ENCODE measurements at places on chromosomes 13 and 19.

DNA sequence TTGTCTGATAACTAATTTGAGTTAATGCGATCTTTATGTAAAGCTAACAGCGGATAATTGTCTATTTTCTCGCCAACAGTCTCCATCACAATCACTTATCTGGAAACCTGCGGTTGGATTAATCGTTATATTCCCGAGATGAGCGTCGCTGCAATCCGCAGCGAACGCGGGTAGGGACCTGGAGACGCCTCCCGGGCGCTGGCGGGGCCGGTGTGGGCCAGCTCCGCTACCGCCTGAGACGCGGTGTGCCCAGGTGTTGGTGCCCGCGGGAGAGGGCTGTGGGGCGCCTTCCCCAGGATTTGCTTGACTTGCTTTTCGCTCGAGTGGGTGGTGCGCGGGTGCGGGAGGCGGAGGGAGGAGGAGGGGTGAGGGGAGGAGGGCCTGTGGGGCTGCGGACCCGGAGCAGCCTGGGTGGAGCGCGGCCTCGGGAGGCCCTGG, 38.3 kb downstream of the SOX1 start:
- DNase-seq: no peak

DNA sequence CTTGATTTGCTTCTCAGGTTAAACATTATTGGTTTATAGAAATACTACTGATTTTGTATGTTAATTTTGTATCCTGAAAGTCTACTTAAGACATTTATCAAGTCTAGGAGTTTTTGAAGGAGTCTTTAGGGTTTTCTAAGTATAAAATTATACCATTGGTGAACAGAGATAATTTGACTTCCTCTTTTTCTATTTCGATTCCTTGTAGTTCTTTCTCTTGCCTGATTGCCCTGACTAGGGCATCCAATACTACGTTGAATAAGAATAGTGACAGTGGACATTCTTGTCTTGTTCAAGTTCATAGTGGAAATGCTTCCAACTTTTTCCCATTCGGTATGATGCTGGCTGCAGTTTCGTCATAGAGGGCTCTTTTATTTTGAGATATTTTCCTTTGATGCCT, 807.5 kb upstream of the SLC10A2 start:
- DNase-seq: no peak

- no peak for DNase-seq
Observed at GRCh38 chr19:14405380-14405757, 13.8 kb downstream of the DDX39A start.

- peak; percentile 74 for DNase-seq
Observed at GRCh38 chr19:33819880-33820781, 23.5 kb downstream of the KCTD15 start.

DNA sequence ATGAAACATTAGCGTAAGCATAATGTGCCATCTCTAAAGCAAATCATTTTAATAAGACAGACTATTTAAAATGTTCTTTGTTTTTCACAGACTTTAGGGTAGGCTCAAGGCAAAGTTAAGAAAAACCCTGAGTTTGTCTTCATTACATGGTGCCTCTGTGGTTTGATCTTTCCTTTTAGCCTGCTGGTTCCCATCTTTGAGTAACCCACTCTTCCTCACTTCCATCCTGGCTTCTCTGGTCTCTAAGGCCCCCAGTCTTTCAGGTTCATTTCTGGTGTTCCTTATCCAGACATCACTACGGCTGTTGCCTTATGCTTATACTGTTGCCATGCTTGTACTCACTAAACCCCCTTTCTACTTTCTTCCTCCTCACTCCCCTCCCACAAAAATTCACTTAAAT, 38.4 kb downstream of the DACH1 start:
- DNase-seq: no peak

DNA sequence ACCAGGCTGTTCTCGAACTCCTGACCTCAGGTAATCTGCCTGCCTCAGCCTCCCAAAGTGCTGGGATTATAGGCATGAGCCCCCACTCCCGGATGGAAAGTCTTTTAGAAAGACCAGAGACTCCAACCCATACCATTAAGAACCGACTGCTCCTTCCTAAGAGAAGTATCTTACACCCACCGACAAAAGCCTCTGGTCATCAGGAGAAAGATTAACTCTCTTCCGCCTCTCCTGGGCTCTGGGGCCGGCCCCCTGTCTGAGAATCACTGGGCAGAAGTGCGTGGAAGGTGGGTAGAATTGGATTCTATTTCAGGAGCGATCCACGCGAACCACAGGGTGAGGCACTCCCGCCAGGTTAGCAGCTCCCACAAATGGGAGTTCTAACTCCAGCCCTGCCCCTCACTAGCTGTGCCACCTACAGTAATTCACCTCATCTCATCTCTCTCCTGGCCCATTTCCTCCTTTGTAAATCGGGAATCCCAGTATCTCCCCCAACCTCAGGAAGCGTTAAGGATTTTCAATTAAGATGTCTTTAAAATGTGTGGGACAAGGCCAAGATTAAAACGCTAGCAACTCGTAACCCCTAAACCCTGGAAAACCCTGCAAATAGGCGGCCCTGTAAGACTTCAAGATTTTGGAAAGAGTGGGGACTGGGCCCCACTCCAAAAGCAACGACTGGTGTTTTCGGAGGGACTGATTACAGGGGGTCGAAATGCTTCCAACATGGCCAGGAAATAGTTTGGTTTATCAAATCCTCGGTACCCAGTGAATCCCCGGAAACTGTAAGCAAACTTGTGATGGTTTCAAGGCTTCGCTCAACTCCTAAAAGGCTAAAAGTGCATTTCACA, 1.3 kb downstream of the HNRNPL start:
- DNase-seq: peak; percentile 11

DNA sequence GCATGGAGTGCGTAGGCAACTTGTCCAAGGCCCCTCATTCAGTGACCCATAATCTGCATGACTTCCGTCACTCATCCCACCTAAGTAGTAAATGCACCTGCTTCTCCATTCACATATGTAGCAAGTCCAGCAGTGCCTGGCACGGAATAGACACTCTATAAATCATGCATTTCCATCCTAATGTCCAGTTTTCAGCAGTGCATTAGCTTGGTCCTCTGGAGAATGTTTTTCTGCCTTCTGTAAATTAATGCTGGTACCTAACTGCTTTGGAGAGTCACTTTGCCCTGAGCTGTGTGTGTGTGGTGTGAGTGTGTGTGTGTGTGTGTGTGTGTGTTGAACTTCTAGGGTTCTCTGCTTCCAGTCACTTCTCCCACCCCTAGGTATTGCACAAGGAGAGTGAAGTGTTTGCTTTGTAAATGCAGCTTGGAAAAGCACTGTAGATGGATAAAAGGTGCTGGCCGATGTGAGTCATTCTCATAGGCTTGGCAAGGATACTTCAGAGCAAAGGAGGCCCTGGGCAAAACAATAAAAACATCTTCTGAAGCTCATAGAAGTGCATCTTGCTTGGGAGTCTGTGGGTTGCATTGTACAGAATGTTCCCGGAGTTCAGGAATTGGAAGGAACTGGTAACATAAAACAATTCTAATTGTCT, 181.8 kb downstream of the KATNAL1 start:
- peak; percentile 82 for DNase-seq

GRCh38 chr19:29587518-29587986, 18.5 kb upstream of the POP4 start:
- no peak for DNase-seq

DNA sequence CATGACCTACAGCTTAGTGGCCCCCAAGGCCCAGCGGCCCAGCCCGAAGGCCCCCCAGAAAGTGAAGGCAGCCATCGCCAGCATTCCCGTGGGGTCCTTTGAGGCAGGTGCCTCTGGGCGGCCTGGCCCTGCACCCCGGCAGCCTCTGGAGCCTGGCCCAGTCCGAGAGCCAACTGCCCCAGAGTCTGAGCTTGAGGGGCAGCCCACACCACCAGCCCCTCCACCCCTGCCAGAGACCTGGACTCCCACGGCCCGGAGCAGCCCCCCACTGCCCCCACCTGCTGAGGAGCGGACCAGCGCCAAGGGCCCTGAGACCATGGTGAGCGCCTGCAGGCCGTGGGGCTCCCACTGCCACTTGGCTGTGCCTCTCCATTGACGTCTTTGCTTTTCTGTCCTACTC, 9.0 kb upstream of the PRR19 start:
- no peak for DNase-seq

- DNase-seq: peak; percentile 40
Observed at GRCh38 chr13:32537580-32538142, 934 bp downstream of the N4BP2L2 start.

- DNase-seq: no peak
Observed at GRCh38 chr13:86878781-86879180, 792.4 kb upstream of the SLITRK5 start.

DNA sequence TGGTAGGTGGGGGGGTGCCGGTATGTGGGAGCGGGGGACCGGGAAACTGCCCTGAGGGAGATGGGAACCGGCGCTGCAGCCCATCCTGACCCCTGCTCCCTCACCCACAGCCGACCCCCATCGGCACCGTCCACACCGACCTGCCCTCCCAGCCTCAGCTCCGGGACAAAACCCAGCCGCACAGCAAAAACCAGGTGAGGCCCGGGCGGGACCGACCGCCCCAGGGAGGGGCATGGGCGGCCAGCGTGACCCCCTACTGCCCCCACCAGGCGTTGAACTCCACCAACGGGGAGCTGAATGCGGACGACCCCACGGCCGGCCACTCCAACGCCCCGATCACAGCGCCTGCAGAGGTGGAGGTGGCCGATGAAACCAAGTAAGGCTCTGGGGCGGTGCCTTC, 35.9 kb downstream of the BTBD2 start:
- no peak for DNase-seq

GRCh38 chr19:28694812-28695211, 518.1 kb downstream of the UQCRFS1 start:
- no peak for DNase-seq

- DNase-seq: no peak
Observed at GRCh38 chr19:32748497-32748896, 28.9 kb downstream of the TDRD12 start.

- DNase-seq: peak; percentile 73
Observed at GRCh38 chr13:50410921-50411746, 395.9 kb downstream of the KCNRG start.

- peak; percentile 85 for DNase-seq
Observed at GRCh38 chr19:3986260-3987041, 1.2 kb upstream of the EEF2 start.

DNA sequence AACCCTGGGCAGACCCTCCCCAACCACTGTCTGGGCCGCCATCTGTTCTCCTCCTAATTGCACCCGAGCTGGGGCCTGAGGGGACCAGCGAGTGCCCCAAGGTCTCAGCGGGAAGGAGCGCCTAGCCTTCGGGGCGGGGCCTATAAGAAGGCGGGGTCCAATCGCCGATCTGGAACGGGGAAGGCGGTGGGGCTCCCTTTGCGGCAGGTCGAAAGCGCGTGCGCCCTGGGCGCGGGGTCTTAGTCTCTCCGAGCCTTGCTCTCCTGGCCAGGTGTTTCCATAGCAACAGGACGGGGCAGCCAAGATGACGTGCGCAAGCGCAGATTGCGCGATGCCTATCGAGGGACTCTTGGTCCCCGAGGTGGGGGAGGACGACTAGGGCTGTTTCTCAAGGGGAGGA, 2.8 kb downstream of the MAST1 start:
- DNase-seq: peak; percentile 77
